Upper lobe of left lung (tissue), 6 donors: ENCODE measurements at places on chromosomes 2 and 18. TPM values are rescaled to one million over a fixed set of nuclear protein-coding genes. Genes with fewer than 3 reads are reported as not detected.

Gene ATOH8
- 121 TPM for total RNA-seq

Gene RIOK3
- 84.6 TPM for total RNA-seq

Gene MC4R
- total RNA-seq = not detected

Gene KCNIP3
- 1.0 TPM for total RNA-seq

Gene UGT1A6
- total RNA-seq = 0.15 TPM

Gene HOXD11
- total RNA-seq = not detected

Gene ACMSD
- not detected for total RNA-seq

DNA sequence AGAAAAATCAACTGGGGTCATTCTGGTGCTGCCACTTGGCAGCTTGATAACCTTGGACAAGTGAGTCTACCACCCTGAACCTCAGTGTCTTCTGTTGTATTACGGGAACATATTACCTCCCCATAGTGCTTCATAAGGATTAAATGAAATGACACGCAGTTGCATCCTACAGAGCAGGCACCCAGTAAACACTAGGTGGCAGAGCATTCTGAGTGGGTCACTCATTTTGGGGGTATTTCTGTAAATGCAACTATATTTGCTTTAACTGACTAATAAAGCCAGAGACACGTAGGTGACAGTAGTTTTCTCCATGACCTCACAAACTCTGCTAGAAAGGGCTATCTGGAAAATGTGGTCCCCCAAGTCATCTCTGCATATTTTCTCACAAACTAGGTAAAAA, 4.7 kb downstream of the CD226 start:
- no peaks in the 10 kb centered on the region for H3K36me3 ChIP-seq
- no peak overlapping the region for H3K27ac ChIP-seq
- H3K4me3 ChIP-seq = no peak overlapping the region
- H3K27me3 ChIP-seq = no peaks in the 10 kb centered on the region

GRCh38 chr2:217650716-217651360, 352.0 kb downstream of the TNS1 start:
- H3K27ac ChIP-seq = no peak overlapping the region
- H3K4me1 ChIP-seq = peaks cover 5% of the 10 kb centered on the region
- no peak for DNase-seq
- H3K27me3 ChIP-seq = no peaks in the 10 kb centered on the region
- H3K36me3 ChIP-seq = no peaks in the 10 kb centered on the region

GRCh38 chr2:11175293-11175795, 20.1 kb downstream of the SLC66A3 start:
- H3K27me3 ChIP-seq = no peaks in the 10 kb centered on the region
- peak; percentile 39 for DNase-seq
- H3K36me3 ChIP-seq = no peaks in the 10 kb centered on the region

DNA sequence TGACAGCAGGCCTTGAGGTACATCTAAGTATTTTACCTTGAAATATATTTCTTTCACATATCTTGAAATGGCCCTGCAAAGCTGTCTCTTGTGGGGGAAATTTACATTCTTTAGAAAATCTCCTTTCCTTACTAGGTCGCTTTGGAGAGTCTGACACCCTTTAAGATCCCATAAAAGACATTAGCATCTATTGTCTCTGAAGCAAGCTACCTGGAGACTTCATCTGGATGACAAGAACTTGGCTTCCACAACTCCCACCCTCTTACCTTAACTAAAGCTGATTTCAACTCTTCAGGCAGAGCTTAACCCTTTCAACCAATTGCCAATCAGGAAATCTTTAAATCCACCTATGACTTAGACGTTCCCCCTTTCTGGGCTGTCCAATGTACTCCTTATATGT, 219.3 kb downstream of the PIEZO2 start:
- H3K27me3 ChIP-seq = no peaks in the 10 kb centered on the region
- DNase-seq = no peak
- H3K27ac ChIP-seq = no peak overlapping the region

DNA sequence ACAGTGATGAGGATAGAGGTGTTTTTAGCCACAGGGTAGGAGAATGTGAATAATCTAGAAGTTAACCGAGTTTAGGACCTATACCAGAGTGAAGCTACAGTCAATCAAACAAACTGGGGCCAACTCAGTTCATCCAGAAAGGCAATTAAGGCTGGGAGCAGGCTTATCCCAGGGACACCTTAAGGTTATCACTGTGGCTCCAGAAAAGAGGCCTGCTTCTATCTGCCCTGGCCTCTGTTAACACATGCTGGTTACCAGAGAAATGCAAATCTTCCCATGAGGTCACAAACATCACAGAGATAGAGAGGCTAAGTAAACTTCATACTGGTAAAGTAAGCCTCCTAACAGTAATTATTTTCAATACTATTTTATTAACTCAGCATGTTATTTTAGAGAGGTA, 93.2 kb upstream of the GRB14 start:
- peaks cover 4% of the 10 kb centered on the region for H3K36me3 ChIP-seq
- no peaks in the 10 kb centered on the region for H3K27me3 ChIP-seq
- DNase-seq = no peak
- H3K4me1 ChIP-seq = no peaks in the 10 kb centered on the region
- no peak overlapping the region for H3K27ac ChIP-seq

GRCh38 chr18:11982981-11983380, 1.7 kb downstream of the IMPA2 start:
- H3K4me1 ChIP-seq = peaks cover 59% of the 10 kb centered on the region
- H3K4me3 ChIP-seq = peak overlapping the region; percentile 69
- peak overlapping the region; percentile 92 for H3K27ac ChIP-seq
- no peaks in the 10 kb centered on the region for H3K27me3 ChIP-seq
- no peak for DNase-seq
- H3K36me3 ChIP-seq = no peaks in the 10 kb centered on the region

DNA sequence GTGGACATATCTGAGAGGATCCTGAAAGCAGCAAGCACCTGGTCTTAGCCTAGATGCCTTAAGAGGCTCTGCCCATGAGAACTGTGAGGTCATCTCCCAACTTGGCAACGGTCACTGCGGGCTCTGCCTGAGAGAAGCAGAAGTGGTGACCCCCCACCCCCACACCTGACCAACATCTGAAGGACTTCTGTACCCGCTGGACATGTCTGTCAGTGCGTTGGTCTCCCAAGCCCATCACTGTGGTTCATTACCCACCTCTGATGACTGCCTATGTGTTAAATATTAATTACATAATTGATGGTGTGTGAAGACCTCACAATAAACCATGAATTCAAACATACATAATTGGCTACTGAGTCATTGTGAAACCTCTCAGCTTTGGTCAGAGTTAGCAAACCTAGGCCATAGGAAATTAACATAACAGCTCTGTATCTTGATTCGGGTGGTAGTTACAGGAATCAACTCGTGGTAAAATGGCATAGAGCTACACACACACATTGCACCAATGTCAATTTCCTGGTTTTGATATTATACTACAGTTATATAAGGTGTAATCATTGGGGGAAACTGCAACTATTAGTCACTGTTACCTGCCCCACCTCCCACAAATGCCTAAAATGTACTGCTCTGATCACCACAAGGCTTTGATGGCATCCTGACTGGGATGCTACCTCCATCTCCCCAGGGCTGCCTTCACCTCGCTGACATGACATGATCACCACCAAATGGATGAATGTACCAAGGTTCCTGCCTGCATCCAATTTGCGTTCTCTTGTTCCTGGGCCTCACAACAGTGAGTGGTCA, 4.3 kb upstream of the GALNT1 start:
- H3K27ac ChIP-seq = no peak overlapping the region
- H3K4me3 ChIP-seq = no peak overlapping the region
- no peaks in the 10 kb centered on the region for H3K36me3 ChIP-seq
- no peaks in the 10 kb centered on the region for H3K27me3 ChIP-seq

DNA sequence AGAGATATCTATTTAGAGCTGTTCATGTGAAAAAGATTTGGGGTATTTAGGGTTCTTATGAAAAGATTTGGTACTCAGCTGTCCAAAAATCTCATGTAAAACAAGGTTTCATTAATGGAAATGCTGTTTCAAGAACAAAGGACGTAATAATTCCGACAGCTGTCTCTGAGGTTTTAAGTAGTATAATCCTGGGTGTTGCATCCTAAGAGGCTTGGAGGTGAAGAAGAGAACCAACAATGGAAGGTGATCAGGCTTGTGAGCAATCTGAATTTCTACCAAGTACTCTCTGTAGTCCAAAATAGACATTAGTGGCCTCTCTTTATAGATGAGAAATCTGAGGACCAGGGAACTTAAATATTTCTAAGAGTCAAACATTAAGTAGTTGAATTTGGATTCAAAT, 205.1 kb downstream of the BABAM2 start:
- H3K36me3 ChIP-seq = no peaks in the 10 kb centered on the region
- no peaks in the 10 kb centered on the region for H3K27me3 ChIP-seq
- H3K4me1 ChIP-seq = no peaks in the 10 kb centered on the region

- H3K36me3 ChIP-seq = peaks cover 20% of the 10 kb centered on the region
- no peak overlapping the region for H3K27ac ChIP-seq
- peaks cover 16% of the 10 kb centered on the region for H3K4me1 ChIP-seq
- no peaks in the 10 kb centered on the region for H3K27me3 ChIP-seq
- DNase-seq = no peak
Observed at GRCh38 chr2:39772812-39773152, 6.3 kb downstream of the THUMPD2 start.

DNA sequence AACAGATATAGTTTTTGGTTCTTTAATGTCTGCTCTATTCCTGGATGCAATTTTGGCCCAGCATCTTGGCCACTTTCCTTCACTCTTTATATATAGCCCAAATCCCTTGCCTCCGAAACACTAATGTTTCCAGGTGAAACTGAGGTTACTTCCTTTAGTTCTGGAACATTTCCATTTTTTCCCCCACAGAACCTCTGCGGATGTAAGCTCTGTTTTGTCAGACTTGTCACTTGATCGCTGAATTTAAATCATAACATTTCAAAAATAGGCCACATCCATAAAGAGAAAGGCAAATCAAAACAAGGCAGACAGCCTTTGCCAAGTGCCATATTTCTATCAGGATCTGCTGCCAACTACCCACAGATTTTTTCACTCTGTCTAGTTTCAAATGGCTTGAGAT, 115.1 kb downstream of the ANKRD44 start:
- H3K27ac ChIP-seq = peak overlapping the region; percentile 70
- no peaks in the 10 kb centered on the region for H3K36me3 ChIP-seq
- no peak for DNase-seq

- peak overlapping the region; percentile 46 for H3K4me3 ChIP-seq
- H3K27me3 ChIP-seq = peaks cover 7% of the 10 kb centered on the region
- H3K36me3 ChIP-seq = no peaks in the 10 kb centered on the region
- H3K27ac ChIP-seq = no peak overlapping the region
- no peak for DNase-seq
Observed at GRCh38 chr2:216632346-216632951, 771 bp upstream of the IGFBP2 start.

- H3K4me1 ChIP-seq = peaks cover 9% of the 10 kb centered on the region
- no peaks in the 10 kb centered on the region for H3K27me3 ChIP-seq
- peak within 1 kb of the TSS; percentile 13 for H3K4me3 ChIP-seq
- no peaks in the 10 kb centered on the region for H3K36me3 ChIP-seq
Observed at GRCh38 chr18:50819728-50820378, at the start of gene MRO. TSS of gene MRO (minus strand) at chr18:50820016. CDS start at chr18:50809400, 10,616 bp downstream.

- no peaks in the 10 kb centered on the region for H3K4me1 ChIP-seq
Observed at GRCh38 chr18:38902796-38903195, 1337.2 kb upstream of the CELF4 start.

DNA sequence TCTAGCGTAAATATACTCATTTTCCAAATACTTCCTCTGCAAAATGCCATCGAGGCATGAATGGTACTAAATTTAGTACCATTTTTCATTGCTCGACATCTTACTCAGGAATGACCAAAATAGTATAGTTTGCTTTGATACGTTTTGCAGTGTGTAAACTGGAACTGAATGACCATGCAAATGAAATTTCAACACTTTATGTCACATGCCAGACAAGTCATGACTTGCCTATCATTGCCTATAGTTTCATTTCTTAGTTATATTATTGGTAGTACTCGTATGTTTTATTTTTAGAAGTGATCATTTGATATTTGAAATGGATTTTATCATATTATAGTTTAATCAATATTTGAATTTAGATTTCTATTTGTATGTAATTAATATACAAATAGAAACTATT, 9.1 kb downstream of the MSTN start:
- no peaks in the 10 kb centered on the region for H3K36me3 ChIP-seq
- H3K27me3 ChIP-seq = no peaks in the 10 kb centered on the region
- no peak overlapping the region for H3K4me3 ChIP-seq
